ENCODE measurements at places on chromosomes 3 and 15. TPM values are rescaled to one million over a fixed set of nuclear protein-coding genes. Genes with fewer than 3 reads are reported as not detected.

DNA sequence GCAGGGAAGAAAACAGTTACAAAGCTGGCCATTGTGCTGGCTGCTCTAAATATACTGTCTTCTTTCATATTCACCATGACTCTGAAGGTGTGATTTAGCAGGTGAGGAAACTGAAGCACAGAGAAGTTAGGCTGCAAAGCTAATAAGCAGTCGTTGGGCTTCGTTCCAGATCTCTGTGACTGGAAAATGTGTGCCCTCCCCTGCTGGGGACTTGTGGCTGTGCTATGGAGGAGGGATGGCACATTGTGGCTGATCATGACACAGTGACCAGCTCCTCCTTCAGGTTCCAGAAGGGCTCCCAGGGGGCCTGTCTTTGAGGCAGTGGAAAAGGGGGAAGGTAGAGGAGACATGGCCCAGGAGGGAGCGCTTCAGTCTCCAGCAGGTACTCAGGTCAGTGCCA is 19.2 kb downstream of the PXK start:
- peaks cover 41% of the 10 kb centered on the region for H3K4me1 ChIP-seq
- no peaks in the 10 kb centered on the region for H3K27me3 ChIP-seq
- no peak overlapping the region for H3K27ac ChIP-seq
- H3K36me3 ChIP-seq = peaks cover 6% of the 10 kb centered on the region

Gene ATP6V1A
- total RNA-seq = 50.1 TPM

DNA sequence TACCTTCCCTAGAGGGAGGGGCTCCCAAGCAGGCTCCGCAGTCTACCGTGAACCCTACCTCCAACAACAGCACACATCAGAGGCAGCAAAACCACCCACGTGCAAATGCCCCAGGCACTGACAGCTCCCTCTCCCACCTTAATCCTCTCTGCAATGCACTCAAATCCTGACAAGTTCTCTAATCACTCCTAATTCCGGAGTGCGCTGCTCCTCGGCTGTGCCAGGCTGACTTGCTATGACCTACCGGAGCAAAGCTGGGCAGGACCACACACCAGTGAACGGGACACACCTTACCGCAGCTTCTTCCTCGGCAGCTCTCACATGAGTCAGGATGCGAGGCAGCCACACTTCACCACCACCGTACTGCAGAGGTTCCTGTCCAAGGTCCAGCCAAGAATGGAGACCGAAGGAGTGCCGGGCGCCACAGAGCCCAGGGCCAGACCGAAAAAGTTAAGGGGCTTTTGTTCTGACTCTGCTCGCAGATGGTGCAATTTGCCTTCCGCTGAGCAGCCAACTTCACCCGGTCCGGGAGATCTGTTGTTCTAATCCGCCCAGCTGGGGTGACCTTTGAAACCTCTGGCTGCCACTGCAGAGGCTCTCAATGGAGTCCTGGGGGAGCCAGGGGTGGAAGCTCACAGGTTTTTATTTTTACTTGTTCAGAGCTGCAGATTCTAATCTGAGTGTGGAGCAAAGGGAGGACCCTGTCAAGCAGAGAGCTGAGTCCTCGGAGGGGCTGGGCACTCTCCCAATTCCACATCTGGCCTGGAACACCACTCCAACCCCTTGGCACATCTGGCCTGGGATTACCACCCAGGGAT is 84.4 kb downstream of the MYLK start:
- no peaks in the 10 kb centered on the region for H3K27me3 ChIP-seq
- H3K27ac ChIP-seq = no peak overlapping the region
- DNase-seq = no peak
- no peak overlapping the region for H3K4me3 ChIP-seq
- no peaks in the 10 kb centered on the region for H3K4me1 ChIP-seq
- H3K36me3 ChIP-seq = no peaks in the 10 kb centered on the region

Gene LYZL4
- not detected for total RNA-seq

Gene GNB4
- 2.9 TPM for total RNA-seq

DNA sequence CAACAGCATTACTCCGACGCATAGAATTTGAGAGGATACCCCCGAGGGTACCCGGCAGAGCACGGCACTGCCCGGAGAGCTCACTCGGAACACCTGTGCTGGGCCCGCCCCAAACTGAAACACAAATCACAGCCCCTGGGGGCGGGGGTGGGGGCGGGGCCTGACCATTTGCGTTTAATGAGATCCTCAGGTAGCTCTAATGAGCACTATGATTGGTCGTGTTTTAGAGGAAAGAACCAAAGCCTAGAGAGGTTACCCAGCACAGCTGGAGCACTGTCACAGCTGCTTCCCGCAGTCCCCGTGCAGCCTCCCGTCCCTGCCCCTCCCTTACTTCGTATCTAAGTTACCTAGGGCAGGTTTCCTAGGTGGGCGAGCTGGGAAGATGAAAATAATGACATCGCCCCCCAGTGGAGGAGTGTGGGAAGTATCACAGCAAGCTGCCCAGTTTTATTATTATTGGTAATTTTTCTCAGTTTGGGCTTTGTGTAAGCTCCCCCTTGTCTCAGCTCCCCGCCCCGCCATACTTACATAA is 187.1 kb downstream of the PDE8A start:
- peaks cover 44% of the 10 kb centered on the region for H3K27me3 ChIP-seq
- no peaks in the 10 kb centered on the region for H3K4me1 ChIP-seq
- peak; percentile 34 for DNase-seq

DNA sequence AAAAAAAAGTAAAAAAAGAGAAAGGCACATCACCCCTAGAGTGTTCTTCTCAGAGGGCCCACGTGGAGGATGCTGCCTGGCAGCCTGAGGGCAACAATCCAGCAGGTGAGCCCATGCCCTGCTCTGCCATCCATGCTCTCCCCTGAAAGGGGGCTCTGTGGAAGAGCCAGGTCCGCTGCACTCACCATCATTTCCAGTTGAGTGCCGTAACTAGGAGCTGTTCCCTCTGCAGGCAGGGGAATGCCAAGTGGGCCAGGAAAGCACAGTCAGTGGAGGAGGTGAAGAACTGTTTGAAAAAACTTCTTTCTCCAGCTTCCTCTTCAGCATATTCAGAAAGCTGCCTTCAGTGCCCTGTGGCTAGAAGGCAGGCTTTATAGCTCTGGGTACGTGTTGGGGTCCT is 84.1 kb downstream of the ABHD5 start:
- H3K27ac ChIP-seq = no peak overlapping the region
- no peak overlapping the region for H3K4me3 ChIP-seq
- H3K4me1 ChIP-seq = peaks cover 16% of the 10 kb centered on the region
- H3K36me3 ChIP-seq = no peaks in the 10 kb centered on the region
- peaks cover 7% of the 10 kb centered on the region for H3K27me3 ChIP-seq
- DNase-seq = no peak

- no peaks in the 10 kb centered on the region for H3K27me3 ChIP-seq
- H3K4me3 ChIP-seq = no peak overlapping the region
- H3K36me3 ChIP-seq = peaks cover 12% of the 10 kb centered on the region
Observed at GRCh38 chr15:69224383-69224782, 63.9 kb downstream of the GLCE start.
